ENCODE measurements at places on chromosomes 3 and 15.

- DNase-seq = no peak
These were observed 26.6 kb downstream of the RNU5B-1 start for GRCh38 chr15:65330934-65331645.

- no peak for DNase-seq
These were observed 20.3 kb upstream of the TNIK start for GRCh38 chr3:171480526-171480925.

GRCh38 chr15:100847194-100847593 lies 32.4 kb upstream of the ALDH1A3 start:
- DNase-seq = no peak

- no peak for DNase-seq
These were observed 31.8 kb downstream of the FSTL1 start for GRCh38 chr3:120418866-120419490.
